Non-pigmented ciliary epithelial cell (primary cell): ENCODE measurements at places on chromosomes 4 and X.

- DNase-seq = peak; percentile 92
Measured at GRCh38 chr4:165580351-165580905, 201.6 kb downstream of the CPE start.

DNA sequence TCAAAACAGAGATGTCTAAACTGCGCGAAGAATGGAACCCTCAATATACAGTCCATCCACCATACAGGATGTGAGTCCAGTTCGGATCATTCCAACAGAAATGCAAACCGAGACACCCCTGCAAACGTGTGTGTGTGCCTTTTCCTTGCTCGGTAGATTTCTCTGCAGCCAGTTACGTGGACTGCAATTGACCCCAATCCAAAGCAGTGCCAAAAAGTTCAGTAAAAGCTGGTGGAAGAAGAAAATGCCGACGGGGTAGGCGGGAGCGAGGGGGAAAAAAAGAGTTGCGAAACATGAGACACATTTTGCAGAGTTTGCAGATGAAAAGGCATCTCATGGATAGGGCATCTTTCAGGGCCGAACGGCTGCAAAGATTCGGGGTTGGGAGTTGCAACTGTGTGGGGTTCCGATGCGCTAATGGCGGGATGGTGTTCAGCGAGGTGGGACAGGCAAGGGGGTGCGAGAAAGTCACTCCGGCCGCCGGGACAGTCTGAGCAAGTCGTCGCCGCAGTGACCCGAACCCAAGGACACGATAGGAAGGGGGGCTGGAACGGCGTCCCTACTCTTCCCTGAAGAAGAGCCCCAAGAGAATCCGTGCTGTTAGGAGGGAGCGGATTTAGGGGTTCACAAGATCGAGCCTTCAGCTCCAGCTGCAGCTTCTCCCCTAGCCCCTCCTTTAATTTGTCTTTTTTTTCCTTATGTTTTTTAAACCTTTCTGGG lies 3.8 kb downstream of the PHOX2B start:
- no peak for DNase-seq

GRCh38 chr4:158808399-158808798 lies 39.6 kb downstream of the FNIP2 start:
- no peak for DNase-seq

DNA sequence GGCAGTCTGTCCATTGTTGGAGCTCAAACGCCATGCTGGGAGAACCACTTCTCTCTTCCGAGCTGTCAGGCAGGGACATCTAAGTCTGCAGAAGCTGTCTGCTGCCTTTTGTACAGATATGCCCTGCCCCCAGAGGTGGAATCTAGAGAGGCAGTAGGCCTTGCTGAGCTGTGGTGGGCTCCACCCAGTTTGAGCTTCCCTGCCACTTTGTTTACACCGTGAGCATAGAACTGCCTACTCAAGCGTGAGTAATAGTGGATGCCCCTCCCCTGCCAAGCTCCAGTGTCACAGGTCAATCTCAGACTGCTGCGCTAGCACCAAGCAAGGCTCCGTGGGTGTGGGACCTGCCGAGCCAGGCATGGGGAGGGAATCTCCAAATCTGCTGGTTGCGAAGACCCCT lies 145.7 kb downstream of the VSIG4 start:
- no peak for DNase-seq

GRCh38 chr4:184320631-184321030 lies 103.0 kb upstream of the ENPP6 start:
- no peak for DNase-seq

GRCh38 chr4:72496119-72496518 lies 72.9 kb downstream of the ADAMTS3 start:
- DNase-seq = no peak

DNA sequence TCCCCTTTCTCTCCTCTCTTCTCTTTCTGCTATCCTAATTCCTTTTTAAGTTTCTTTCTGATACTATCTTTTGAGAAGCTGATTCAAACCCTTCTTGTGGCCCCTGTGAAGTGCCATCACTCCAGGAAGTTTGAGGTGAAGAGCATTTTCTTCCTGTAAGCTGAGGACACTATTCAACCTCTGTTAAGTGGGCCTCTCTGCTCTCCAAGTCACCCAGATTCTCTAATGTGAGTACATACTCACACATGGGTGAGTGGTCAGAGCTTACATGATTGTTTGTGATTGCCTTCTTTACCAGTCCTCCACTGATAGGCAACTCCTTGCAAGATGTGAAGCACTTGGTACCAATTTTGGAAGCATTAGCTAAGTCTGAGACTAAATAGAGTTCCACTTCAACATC lies 18.4 kb upstream of the SMIM10L2A start:
- DNase-seq = no peak

DNA sequence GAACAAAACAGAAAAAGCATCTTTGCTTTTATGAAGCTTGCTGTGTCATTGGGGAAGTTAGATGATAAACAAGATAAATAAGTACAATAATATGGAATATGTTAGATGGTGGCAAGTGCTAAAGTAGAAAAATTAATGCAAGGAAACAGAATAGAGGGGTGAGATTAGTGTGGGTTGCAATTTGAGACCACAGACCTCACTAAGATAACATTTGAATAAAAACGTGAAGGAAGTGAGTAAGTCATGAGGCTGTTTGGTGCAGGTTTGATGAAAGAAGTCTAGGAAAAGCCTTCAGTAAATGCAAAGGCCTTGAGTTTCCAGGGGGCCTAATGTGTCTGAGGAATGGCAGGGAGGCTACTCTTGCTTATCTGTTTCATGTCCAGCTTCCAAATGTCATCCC lies 102.5 kb downstream of the CFAP299 start:
- DNase-seq = no peak

DNA sequence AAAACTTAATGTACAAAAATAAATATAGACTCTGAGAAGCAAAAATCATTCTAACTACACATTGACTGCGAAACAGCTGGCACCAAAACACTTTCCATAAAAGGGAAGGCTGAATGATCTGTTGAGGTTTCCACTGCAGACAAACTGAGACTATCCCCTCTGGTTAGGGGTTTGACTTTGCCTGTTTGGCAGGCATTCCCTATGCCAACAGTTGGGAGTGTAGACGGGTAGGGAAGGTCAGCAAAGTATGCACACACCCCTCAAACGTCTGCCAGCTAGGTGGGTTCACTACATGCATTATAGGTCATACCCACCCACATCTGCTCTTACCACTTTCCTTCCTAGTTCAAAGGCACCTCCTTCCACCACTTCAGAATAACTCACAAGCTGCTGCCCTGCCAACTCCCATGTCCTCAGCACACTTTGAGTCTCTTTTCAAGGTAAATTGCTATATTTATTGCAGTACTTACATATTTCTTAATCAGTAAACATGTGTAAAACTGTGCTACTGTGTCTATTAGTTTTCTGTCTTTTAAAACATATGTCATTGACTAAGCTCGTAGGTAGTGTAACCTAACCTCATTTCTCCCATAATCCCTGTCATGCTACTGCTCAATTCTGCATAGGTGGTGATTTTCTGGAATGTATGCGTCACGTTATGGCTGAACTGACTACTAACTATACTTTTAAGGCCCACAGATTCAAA lies 12.4 kb downstream of the CTSO start:
- DNase-seq = no peak
